Prostate gland (tissue), 2 donors: ENCODE measurements at places on chromosomes 13 and 19. TPM values are rescaled to one million over a fixed set of nuclear protein-coding genes. Genes with fewer than 3 reads are reported as not detected.

The HAUS5 gene
- 10.0 TPM for total RNA-seq

- DNase-seq, result no peak
Observed at GRCh38 chr13:111584101-111584672, 263.7 kb downstream of the TEX29 start.

- DNase-seq, result peak; percentile 76
Observed at GRCh38 chr19:12669270-12670158, 2.9 kb downstream of the WDR83 start.

- DNase-seq, result no peak
Observed at GRCh38 chr19:43966079-43966694, 15.2 kb downstream of the ZNF221 start.

- DNase-seq, result peak; percentile 91
Observed at GRCh38 chr13:110907951-110908898, 6.6 kb downstream of the ANKRD10 start.

The CD79A gene
- total RNA-seq, result 0.59 TPM

DNA sequence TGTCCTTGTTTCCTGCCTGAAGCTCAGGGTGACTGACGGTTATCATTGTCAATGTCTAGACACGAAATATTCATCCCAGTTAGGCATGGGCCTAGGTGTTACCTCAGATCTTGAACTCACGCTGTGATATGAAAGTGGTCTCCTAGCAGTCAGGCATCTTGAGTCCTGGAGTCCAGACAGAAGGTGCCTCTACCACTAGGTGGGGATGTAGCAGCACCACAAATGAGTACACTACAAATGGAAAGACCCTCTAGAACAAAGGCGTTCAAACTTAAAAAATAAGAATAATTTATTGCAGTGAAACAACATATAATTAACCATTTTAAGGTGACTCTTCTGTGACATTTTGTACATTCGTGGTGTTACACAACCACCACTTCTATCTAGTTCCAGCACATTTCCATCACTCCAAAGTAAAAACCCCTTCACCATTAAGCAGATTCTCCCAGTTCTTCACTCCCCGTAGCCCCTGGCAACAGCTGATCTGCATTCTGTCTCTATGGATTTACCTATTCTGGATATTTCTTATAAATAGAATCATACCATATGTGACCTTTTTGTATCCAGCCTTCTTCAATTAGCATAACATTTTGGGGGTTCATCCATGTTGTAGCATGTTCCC, 11.9 kb upstream of the FRY start:
- peak; percentile 10 for DNase-seq

DNA sequence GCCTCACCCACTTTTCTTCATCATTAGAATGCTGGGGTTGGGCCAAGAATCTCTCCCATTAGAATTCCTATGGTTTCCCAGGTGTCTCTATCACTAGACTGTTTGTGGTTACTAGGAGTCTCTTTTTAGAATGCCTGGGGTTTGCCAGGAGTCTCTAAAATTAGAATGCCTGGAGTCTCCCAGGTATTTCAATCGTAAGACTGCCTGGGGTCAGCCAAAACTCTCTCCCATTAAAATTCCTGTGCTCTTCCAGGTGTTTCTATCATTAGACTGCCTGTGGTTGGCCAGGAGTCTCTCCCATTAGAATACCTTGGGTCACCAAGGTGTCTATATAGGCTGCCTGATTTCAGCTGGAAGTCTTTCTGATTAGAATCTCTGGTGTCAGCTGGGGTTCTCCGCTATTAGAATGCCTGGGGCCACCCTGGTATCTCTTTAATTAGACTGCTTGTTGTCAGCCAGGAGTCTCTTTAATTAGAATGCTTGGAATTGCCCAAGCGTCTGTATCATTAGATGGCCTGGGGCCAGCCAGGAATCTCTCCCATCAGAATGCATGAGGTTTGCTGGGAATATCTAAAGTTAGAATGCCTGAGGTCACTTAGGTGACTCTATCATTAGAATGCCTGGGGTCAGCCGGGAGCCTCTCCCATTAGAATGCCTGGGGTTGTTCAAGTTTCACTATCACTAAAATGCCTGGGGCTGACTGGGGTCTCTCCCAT, 1479.2 kb downstream of the UQCRFS1 start:
- DNase-seq, result no peak

- peak; percentile 12 for DNase-seq
Observed at GRCh38 chr13:77918391-77919245, at the start of gene EDNRB. EDNRB (minus strand) TSS chr13:77918831; CDS start chr13:77918573, 258 bp downstream.

DNA sequence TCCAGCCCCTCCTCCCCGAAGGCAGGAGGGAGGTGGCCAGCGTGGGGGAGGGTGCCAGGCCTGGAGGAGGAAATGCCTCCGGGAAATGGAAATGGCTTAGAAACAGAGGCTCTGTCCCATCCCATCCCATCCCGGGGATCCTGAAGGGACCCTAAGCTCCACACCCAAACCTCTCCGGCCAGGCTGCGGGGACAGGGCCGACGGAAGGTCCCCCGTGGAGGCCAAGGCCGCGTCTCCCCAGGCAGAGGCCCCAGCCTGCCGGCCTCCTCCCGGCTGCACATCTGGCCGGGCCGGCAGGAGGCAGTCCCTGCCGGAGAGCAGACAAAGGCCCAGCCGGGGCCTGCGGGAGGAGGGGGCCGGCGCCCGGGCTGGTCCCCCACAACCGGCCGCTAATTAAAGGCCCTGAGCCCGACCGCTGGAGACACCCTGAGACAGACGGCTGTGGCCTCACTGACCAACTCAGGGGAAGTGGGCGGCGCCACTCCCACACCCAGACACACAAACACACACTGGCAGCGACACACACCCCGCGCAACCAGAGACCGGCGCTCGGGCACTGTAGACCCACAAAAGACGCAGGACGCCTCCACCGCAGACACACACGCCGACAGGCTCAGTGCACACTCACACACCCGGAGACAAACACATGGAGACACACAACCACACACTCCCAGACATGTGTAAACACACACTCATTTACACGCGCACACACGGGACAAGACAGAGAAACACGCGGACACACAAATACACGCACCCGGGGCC, 1.1 kb downstream of the ADAMTS10 start:
- no peak for DNase-seq

The ZNF865 gene
- total RNA-seq, result 21.0 TPM

The KIR2DL3 gene
- total RNA-seq, result not detected

DNA sequence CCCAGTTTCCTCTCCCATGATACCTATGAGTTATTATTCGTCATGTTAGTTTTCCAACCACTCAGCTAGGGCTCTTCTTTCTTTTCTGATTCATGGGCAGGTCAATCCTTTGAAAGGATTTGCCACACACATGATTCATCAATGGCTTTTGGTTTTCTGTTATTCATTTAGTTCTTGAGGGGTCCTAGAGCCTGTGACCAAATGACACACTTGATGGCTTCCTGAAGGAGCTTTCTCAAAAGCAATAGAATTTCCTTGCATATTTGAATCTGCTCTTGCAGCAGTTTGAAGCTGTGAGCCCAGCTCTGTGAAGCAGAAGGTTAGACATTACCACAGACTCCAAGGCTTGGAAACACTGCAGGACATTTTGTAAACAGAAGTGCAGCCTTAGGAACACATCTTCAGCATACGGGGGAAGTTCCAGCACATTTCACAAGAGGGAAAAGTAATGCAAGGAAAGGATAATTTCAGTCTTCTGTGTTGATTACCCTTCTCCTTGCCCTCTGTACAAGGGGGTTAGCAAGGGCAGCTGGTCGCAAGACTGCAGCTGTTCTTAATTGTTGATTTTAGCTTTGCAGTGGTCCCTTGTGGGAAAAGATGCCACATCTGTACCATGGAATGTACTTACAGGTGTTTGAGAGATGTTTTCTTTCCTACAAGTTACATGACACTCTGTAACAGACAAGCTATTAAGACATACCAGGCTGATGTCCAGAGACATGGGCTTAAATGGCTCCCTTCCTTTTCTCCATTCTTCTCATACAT, 338.6 kb downstream of the KCNRG start:
- DNase-seq, result no peak

The ZNF699 gene
- 9.6 TPM for total RNA-seq

DNA sequence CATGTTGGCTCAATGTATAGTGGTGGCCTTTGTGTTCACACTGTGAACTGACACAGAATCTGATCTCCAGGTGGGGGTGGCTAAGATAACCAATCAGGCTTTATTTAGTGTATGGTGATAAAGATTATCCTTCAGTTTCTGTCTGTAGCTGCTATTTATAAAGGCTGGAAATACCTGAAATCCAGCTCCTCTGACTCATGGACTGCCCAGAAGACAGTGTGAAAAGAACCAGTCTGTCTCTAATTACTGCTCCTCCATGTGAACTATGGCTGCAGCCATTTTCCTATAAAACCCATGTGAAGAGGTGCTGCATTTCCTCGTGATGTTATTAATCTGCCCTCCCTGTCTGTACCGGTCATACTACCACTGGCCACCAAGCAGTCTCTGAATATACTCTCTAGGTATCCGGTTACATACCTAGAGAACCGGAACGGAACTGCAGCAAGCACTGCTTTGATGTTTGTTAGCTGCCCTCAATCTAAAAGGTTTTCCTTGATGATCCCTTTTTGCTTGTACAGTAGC, 238.0 kb downstream of the LHFPL6 start:
- no peak for DNase-seq

DNA sequence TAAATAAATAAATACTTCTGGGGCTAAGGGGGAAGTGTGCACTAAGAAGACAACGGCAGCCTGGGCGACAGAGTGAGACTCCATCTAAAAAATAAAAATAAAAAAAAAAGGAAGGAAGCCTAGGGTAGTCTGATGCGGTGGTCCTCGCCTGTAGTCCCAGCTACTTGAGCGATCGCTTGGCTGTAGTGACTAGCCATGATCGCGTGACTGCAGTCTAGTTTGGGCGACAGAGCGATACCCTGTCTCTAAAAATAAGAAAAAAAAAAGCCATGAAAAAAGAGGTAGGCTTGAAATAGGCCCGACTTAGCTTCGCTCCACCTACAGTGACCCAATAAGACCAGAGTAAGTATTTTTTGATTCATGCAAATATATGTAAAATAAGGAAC, 661 bp upstream of the BABAM1 start:
- no peak for DNase-seq

The RFPL4A gene
- not detected for total RNA-seq

DNA sequence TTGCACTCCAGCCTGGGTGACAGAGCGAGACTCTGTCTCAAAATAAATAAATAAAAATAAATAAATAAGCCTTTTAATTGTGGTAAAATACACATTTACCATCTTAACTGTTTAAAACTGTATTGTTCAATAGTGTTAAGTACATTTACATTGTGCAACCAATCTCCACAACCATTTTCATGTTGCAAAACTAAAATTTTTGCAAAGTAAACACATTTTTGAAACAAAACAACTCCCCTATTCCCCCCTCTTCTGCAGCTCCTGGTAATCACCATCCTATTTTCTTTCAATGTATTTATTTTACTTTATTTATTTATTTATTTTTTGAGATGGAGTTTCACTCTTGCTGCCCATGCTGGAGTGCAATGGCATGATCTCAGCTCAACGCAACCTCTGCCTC, 5.8 kb upstream of the B9D2 start:
- DNase-seq, result no peak

DNA sequence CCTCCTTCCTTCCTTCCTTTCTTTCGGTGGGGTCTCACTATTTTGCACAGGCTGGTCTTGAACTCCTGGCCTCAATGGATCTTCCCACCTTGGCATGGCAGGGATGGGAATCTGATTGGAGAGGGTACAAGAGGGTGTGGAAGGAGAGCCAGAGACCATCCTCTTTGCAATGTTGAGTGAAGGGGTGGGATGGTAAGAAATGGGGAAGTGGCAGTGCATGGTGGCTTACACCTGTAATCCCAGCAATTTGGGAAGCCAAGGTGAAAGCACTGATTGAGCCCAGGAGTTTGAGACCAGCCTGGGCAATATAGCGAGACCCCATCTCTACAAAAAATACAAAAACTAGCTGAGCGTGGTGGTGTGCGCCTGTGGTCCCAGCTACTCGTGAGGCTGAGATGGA, 5.5 kb downstream of the BLOC1S3 start:
- DNase-seq, result no peak

DNA sequence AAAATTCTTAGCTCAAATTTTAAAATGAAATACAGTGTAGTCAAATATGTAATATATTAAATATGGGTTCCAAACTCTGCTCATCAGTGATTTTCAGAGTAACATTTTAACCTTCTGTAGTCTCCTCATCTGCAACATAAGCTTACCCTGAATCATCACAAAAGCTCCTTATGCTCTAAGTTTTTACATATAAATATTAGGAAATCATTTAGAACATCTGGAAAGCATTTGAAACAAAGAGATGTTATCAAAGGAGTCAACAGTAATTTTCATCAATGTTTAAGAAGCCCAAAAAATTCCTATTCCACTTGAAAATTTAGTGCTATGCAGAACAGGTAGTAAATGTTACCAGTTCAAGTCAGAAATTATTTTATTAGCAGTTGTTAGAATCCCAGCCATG, 224.7 kb downstream of the DCT start:
- DNase-seq, result no peak
